Articular chondrocyte of knee joint (primary cell): ENCODE measurements at places on chromosomes 13 and 19. TPM values are rescaled to one million over a fixed set of nuclear protein-coding genes. Genes with fewer than 3 reads are reported as not detected.

The PTGIR gene
- 3.0 and 4.4 TPM in 2 replicates for total RNA-seq

The FTL gene
- 3,310 and 5,078 TPM in 2 replicates for total RNA-seq

The SHISA7 gene
- not detected in 2 replicates for total RNA-seq

The PPM1N gene
- 0.43 and 0.52 TPM in 2 replicates for total RNA-seq

The NLRP9 gene
- total RNA-seq, result not detected in 2 replicates
